ENCODE measurements at places on chromosomes 3 and 15. TPM values are rescaled to one million over a fixed set of nuclear protein-coding genes. Genes with fewer than 3 reads are reported as not detected.

DNA sequence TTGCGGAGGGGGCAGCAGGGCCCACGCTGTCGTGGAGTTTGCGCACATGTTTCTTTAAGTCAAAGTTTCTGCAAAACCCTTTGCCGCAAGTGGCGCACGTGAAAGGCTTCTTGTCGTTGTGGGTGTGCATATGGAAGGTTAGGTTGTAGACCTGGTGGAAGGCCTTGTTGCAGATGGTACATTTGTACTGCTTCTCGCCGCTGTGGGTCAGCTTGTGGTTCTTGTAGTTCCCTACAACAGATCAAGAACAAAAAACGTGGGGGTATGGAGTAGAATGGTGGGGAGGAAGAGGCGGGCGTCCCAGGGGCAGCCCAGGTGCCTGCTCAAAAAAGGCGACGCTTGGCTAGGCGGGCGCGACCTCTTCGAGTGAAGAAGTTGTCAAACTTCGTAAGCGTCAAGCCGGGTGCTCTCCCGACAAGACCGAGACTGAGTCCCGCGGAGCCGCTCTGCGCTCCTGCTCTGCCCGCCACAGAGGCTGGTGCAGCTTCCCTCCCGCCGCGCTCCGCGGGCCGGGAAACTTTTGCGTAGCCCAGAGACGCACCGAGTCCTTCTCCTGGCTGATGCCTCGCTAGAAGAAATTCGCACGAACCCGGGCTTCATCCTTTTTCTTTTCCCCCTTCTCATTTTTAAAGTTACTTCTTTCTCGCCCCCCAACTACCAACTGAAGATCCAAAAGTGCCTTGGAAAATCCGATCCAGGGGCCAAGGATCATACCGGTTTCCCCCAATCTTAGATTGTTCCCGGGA, 3.1 kb downstream of the FEZF2 start:
- DNase-seq = no peak

- DNase-seq = no peak
Observed at GRCh38 chr15:31090766-31091165, 10.8 kb downstream of the TRPM1 start.

PPP1R14D gene
- total RNA-seq = not detected

KIF23 gene
- total RNA-seq = 50.2 TPM
